Activated naive CD4-positive, alpha-beta T cell (primary cell): ENCODE measurements at places on chromosomes 2 and 18.
A peak's percentile ranks its signal among the peaks of the same experiment; 100 is the strongest.

DNA sequence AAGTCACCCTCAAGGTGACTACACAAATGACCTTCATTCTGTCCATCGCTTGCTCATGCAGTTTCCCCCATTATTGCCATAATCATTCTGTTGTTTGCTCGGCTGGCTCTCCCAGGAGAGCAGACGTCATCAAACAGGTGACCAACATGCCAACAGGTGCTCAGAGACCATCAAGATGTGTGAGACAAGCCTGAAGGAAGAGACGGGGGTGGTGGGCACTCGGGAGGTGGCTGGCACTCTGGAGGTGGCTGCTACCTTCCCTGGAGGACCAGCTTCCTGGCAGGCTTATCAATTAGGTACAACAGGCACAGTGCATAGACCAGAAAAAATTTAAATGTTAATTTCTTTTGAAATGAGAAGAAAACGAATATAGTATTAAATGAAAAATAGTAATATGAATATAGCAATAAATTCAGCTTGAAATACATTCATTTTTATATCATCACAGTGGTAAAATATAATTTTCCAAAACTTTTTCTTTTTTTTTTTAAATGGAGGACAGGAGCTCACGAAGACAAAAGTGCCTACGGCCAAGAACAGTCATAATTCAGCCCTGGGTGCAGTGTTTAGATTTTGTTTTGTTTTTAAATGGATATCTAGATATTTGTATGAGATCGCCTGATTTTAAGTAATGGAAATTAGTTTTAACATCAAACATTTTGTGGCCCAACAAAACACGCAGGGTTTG is 16.9 kb upstream of the HAAO start:
- no peak for DNase-seq

- DNase-seq, result no peak
These were observed 146.5 kb upstream of the RAB12 start for GRCh38 chr18:8462651-8463185.

GRCh38 chr2:96685577-96686459 is 43.3 kb downstream of the FER1L5 start:
- DNase-seq, result no peak

DNA sequence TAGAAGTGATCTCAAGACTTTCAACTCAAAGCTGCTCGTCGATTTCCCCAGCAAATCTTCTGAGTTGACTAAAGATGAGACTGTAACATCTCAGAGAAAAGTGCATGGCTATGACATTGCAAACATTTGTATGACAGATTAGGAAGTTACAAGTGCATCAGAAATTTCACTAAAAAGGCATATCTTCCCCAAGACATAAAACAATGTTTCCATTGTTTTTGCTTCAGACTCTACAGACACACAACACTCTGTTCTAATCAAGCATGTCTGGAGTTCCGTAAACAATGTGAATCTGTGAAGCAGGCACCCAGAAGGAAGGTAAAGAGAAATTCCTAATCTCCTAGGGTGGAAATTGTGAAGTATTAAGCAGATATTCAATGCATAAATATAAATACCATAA is 144.6 kb upstream of the LYPD1 start:
- DNase-seq, result no peak

GRCh38 chr2:227325839-227326195 is 766 bp downstream of the MFF start:
- DNase-seq, result no peak

- no peak for DNase-seq
These were observed 5.1 kb downstream of the CHPF start for GRCh38 chr2:219538504-219538951.

- no peak for DNase-seq
These were observed 61.8 kb downstream of the MREG start for GRCh38 chr2:215951558-215951957.

- DNase-seq, result no peak
These were observed 359.9 kb upstream of the SLC14A2 start for GRCh38 chr18:45255197-45255890.

DNA sequence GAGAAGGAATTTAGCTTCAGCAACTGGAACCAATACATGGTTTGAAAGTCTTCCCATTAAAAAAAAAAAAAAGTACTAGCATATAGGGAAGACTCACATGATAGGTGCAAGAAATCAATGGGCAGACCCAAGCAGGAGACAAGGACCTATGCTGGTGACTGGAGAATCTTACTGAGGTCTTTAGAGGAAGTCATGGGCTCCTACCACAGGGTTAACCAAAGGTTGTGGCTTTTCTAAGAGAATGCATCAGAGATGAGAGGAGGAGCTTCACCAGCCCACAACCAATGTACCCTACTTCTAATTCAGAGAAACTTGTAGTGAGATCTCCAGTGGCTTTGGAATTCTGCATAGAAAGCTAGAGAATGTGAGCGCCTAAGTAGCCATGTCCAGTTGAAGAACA is 207.4 kb downstream of the NCKAP5 start:
- DNase-seq, result no peak

- no peak for DNase-seq
These were observed 234.0 kb downstream of the LRRTM1 start for GRCh38 chr2:80070587-80070986.

GRCh38 chr2:29314816-29315571 is 199.8 kb downstream of the CLIP4 start:
- DNase-seq, result peak; percentile 25

DNA sequence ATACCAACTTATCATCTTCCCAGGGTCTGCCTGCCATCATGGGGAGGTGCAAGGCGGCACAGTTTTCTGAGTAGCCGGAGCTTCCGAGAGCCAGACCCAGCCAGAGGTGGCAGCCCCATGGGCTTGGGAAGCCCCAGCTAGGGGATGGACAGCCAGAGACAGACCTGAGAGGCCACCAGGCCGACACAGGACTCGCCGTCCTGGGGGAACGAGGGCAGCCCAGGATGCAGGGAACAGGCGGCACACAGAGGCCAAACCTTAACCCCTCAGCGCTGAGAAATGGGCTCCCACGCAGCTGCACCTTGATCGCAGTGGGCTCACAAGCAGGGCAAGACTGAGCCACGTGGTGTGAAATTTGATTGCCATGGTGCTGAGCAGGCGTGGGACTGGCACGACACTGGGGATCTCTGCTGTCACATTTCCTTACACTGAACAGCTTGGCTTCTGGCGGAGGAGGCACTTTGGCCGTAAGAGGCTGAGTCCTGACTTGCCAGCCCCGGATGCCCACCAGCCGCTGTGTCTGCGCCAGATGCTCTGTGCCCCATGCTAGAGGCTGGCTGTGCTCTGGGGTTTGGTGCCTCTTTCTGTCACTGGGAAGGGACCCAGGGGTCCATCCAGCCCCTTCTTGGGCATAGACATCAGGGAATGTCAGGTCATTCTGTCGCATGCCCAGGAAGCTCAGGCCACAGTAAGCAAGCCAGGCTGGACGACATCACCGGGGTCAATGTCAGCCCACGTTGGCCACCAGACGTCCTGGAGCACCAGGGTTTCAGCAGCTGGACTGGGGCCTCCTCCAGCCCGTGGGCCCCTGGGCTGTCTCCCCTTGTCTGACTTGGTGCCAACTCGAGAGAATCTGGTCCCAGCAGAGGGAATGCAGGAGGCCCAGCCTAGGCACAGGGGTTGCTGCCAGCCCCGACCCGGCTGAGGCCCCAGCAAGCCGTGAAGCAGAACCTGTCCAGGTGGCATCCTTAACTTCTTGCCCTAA is 312.1 kb upstream of the MYT1L start:
- no peak for DNase-seq

DNA sequence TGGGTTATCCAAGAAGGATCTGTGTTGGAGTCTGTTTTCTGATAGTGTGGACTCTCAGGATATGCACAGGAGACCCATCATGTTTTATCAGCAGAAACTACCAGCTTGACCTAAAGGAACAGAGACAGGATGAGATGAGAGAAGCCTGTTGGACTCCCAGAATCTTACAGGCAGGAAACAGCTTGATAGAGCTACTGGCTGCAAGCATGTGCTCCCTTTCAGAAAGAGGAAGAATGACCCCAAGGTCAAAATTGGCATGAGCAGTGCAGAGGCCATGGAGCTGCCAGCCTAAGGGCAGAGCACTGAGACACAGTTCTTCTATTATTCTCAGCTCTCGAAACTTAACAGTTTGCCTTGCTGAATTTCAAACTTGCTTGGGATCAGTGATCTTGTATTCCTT is 135.2 kb upstream of the NFATC1 start:
- DNase-seq, result no peak

- no peak for DNase-seq
These were observed 195.7 kb downstream of the PPP1R1C start for GRCh38 chr2:182181381-182181780.

- no peak for DNase-seq
These were observed 3.0 kb downstream of the ACOXL start for GRCh38 chr2:110735366-110735765.

- DNase-seq, result no peak
These were observed 2.3 kb downstream of the ASB3 start for GRCh38 chr2:53784436-53784835.

DNA sequence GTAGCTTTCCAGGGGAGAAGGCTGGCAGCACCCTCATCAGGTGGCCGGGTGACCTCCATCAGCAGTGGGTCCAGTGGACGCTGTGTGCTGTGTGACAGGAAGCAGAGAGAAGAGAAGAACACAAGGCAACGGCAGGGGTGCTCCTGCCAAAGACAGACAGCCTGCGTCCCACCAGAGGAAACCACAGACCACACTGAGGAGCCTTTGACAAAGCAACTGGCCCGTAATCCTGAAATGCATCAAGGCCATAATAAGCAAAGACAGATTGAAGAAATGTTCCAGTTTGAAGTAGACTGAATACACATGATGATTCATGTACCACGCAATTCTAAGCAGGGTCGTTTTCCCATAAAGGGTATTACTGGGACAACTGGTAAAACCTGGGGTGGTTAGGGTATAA is 172.4 kb downstream of the FBXO15 start:
- no peak for DNase-seq

DNA sequence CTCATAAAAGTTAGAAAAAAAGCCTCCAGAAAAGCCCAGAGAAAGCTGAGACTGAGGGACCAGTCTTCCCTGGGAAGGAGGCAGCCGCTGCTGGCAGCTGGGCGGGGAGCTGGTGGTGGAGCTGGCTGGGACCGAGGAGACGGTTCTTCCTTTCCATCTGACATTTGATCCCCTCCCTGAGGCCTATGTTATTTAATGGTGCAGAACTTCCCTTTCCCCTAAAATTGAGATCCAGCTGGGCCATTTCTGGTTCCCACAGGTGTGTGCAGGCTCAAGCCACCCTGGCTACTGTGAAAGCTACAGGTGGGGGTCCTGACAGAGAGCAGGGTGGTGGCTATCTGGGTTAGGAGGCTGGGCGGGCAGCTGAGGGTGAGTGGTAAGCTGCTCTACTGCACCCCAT is 81.5 kb upstream of the FZD7 start:
- no peak for DNase-seq

- DNase-seq, result no peak
These were observed 179.0 kb downstream of the SMAD7 start for GRCh38 chr18:48771641-48772375.

DNA sequence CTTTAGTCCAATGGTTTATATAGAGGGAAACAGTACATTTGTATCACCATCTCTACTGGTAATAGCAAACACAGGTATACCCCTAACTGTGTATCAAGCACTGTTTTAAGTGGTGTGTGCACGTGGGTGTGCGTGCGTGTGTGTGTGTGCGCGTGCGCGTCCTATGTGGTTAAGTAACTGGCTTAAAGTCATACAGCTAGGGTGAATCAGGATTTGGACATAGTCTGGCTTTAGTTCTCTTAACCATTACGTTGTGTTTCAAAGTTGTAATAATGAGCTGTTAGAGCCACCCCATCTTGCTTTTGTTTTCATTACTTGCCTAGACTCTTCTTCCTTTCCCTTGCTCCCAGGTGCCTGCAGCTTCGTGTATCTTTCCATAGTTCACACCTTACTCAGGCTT is 2.1 kb downstream of the HADHB start:
- DNase-seq, result no peak

GRCh38 chr2:148021059-148021861 is at the start of gene MBD5:
MBD5 (plus strand) TSS chr2:148021091.
- DNase-seq, result peak; percentile 62

DNA sequence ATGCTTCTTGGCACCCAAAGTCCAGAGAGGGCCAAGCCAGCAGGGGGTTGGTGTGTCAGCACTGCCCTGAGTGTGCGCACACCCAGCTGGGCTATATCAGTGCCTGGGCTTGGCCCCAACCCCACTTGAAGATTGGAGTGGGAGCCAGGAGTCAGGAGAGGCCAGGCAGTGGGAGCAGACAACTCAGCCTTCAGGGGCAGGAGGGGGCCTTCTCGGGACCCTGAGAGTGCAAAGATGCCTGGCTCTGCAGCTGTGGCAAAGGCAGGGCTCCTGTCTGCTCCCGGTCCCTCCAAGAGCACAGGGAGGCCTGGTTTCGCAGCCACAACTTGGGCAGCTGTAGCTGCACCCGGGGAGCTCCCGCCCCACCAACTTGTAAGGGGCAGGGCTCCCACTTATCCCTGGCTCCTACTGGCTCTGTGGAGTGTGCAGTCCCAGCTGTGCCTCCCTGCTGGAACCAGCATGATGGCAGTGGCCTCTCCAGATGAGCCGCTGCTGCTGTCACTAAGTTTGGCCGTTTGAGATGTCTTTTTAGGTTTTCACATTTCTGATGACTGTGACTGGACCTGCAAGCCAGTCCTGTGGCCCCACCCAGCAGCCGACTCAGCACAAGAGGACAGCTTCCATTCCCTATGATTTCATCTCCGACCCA is 148.8 kb upstream of the HS6ST1 start:
- DNase-seq, result no peak

GRCh38 chr2:121483021-121483420 is 47.7 kb upstream of the RNU4ATAC start:
- no peak for DNase-seq

GRCh38 chr2:46852598-46852997 is 63.0 kb downstream of the MCFD2 start:
- DNase-seq, result no peak

DNA sequence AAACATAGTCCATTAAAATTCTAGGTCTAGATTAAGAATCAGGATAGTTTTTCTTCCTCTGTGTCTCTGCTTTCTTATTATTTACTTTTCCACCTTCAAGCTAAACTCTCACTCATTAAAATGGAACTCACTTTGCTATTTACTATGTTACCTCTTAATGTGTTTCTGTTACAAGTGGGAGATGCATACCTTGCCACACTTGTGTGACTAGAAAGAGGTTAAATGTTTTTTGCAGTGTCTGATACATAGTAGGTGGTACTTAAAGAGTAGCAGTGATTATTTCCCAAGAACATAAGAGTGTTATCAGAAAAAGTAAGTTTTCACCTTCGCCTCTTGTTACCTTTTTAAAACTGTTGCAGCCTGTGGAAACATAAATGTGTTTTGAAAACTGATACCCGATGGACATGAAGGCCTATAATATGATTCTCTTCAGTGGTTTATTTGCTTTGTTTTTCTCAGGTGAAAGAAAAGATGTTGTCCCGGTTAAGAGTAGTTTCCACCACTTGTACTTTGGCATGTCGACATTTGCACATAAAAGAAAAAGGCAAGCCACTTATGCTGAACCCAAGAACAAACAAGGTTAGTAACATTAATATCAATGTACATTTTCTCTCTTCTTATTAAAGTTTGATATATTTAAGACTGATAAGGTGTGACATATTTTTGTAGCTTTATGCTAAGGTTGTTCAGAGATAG is 16.6 kb downstream of the ME2 start:
- no peak for DNase-seq

DNA sequence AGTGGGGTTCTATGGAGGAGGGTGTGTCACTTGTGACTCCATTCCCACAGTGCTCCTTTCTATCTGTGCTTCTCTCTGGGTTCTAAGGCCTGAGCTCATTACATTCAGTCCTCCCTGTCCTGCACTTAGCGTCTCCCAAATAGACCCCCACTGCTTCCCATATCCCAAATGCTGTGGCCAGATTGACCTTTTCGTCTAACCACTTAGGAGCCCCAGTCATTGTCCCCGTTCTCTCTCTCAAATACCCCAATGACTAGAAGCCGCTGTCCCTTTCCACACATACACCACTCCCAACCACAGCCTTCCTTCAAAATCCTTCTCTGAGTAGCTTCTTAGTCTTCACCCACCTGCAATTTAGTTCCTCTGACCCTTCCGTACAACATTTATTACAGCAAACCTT is 146.5 kb downstream of the TRIM43 start:
- DNase-seq, result no peak
